ENCODE measurements at places on chromosomes 3 and 15. TPM values are rescaled to one million over a fixed set of nuclear protein-coding genes. Genes with fewer than 3 reads are reported as not detected.

DNA sequence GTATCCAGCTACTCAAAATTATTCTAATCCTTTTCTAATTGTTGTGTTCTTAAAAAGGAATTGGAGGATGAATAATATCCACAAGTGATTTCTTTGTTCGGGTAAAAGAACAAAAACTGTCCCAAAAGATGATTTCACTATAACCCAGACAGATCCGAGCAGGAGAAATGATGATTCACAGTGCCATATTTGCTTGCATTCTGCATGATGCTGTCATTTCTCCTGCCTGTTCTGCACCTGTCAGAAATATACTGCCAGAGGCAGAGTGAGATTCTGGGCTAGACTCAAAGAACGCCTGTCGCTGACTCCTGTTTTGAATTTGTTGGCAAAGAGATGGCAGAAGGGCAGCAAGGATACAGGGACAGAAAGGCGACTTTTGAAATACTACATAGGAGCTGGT is 34.7 kb upstream of the SLC24A5 start:
- no peak for DNase-seq

- no peak for DNase-seq
Observed at GRCh38 chr3:24828551-24828950, 333.9 kb upstream of the THRB start.

DNA sequence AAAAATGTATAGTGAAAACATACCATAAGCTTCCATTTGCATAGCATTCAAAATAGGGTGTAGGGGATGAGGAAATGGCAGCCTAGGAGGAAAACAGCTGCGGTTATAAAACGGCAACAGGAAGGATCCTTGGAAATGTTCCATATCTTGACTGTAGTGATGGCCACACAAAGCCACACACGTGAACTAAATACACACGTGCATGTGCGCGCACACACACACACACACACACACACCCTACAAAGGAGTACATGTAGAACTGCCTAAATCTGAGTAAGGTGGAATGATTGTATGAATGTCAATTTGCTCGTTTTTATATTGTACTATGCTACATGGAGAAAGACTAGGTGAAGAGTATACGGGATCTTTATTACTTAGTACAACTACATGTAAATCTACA is 3.9 kb upstream of the IREB2 start:
- DNase-seq, result no peak

DNA sequence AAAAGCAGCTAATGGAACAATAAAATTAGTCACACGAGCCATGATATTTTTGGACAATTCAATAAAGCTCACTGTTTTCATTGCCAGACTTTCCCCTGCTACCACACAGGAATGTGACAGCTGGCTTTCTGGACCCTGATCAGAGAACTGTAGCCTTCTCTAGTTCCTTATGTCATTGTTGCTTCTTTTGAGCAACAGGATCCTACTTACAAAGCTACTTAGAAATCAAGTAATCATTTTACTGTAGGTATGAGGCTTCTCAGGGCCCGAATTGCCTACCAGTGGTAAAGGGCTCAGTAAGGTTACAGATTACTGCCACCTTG is 94.3 kb upstream of the AADACL2 start:
- no peak for DNase-seq

GRCh38 chr3:145754605-145755289 is 406.2 kb downstream of the PLOD2 start:
- no peak for DNase-seq

Gene ARHGEF3
- 10.4 TPM for total RNA-seq

DNA sequence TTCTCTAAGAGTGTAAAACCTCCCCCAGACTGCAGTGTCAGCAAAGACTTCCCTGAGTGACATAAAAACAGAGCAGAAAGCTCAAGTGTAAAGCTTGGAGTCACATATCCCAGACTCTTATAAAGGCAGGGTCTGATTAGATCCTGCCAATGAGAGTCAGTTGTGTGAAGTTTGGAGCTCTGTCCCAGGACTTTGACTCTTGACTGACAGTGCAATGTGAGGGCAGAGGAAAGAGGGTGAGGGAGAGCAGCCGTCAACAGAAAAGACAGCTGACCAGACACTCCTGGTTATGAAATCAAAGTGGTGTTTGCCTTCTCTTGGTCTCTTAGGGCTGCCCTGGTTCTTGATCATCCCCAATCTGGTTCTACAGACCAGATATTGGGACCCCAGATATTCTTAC is 393.2 kb downstream of the ERC2 start:
- no peak for DNase-seq

DNA sequence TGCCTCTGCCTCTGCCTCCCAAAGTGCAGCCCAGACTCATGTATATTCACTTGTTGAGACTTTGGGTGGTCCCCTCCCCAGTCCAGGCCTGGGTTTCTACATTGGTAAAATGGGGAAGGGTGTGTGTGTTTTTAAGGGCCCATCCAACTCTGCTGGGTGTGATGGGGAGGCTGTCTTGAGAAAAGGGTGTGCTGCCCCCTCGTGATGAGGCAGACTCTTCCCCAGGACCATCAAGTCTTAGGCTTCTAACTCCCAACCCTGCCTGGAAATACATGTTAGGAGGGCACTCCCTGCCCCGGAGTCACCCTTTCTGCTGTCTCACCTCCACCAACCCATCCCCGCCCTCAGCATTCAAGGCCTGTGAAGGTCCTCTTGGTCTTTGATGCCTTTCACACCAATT is 4.4 kb upstream of the PTPN23 start:
- DNase-seq, result no peak

Gene FHIT
- total RNA-seq, result 0.10 TPM

Gene KBTBD13
- not detected for total RNA-seq

GRCh38 chr3:111278959-111279358 is 207.3 kb downstream of the NECTIN3 start:
- no peak for DNase-seq

DNA sequence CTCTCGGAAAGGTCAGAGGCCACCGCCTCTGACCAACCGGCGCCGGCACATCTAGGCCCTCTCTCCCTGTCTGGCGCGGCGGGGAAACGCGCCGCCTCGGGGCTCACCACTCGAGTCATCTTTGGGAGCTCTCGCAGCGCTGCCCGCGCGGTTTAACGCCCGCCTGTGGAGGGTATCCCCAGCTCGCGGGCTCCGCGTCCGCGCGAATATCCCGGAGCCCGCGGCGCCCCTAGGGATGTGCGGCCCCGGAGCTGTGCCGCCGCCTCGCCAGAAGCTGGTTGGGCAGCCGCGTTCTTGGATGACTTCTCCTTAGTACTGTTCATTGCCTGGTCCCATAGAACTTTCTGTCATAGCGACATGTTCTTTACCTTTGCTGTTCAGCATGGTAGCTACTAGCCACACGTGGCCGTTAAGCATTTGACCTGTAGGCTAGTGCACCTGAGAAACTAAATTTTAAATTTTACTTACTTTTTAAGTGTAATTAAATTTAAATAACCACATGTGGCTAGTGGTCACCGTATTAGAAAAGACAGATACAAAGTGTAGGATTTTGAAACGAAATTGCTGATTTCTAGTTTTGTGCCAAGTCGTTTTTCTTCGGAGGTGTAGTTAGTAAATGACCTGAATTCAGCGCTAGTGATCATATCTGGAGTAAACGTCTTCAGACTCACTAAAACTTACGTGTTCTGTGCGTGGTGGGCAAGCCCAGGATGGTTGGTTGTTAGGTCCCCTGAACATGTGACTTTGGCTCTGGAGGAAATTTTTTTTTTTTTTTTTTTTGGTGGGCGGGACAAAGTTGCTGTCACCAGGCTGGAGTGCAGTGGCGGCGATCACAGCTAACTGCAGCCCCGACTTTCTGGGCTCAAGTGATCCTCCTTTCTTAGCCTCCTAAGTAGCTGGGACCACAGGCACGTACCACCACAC is 835 bp downstream of the ARIH2 start:
- DNase-seq, result peak; percentile 57

Gene GXYLT2
- total RNA-seq, result 6.0 TPM

Gene TLR9
- not detected for total RNA-seq

DNA sequence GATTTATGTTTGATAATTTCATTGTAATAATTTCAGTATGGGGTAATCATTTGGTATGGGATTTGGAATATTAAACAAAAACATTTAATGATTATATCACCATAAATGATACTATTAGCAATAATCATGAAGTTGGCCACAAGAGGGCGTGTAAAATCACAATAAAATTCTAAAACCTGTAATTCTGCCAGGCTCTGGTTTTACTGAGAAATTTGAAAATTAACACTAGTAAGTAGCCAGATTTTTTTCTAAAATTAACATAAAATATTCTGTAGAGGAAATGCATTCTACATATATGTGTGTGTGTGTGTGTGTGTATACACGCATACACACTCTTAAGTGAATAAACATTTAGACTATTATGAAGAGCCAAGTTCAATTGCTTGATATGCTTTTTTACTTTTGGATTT is 40.5 kb downstream of the FEZF2 start:
- no peak for DNase-seq

DNA sequence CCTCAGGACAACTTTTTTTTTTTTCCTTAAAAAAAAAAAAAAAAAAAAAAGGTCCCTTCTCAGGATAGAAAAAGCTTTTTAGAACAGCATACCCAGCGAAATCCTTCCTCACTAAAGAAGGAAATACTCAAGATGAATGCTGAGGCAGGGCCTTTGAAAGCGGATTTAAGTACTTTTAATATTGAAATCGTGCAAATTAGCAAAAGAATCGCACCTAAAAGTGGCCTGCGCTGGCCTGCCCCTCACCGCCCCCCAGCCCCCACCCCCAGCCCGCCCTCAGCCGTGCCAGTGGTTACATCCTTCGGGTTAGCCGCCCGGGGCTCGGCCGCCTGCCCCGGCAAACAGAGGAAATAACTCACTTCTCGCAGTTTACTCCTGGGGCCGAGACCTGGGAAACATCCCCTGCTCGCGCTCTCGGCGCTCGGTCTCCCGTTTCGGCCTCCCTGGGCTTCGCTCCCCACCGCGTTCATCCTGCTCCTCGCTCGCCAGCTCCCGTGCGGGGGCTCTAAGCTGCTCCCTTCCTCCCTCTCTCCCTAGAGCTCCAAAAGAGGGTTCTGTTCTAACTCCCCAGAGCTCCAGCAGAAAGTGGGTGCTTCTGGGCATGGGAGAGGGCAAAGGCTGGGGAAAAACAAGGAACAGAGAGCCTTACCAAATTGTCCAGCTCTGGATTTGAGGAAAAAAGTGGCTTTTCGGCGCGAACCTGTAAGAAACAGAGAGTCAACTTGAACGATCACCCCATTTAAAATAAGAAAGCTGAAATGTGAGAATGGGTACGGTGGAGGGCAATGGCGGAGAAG is 5.2 kb downstream of the MEIS2 start:
- DNase-seq, result no peak

Gene PLAAT1
- total RNA-seq, result 29.3 TPM

DNA sequence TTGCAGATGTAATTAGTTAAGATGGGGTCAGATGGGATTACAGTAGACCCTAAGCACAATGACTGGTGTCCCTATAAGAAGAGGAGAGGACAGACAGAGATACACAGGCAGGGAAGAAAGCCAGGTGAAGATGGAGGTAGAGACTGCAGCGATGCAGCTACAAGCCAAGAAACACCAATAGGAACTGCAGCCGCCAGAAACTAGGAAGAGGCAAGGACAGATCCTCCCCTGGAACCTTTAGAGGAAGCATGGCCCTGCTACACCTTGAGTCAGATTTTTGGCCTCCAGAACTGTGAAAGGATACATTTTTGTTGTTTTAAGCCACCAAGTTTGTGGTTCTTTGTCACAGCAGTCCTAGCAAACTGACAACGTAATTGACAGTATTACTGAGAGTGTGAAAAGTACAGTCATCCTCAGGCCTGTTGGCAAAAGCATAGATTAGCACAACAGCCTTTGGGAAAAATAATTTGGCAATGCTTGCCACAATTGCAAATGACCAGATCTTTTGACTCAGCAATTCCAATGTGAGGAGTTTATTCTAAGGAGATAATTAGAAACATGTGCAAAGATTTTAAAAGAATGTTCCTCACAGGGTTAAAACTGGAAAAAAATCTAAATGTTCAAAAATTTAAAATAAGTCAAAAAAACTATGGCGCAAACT is 82.6 kb upstream of the TJP1 start:
- no peak for DNase-seq

Gene USP19
- 48.3 TPM for total RNA-seq
